ENCODE measurements at places on chromosomes 1 and 21.
A peak's percentile ranks its signal among the peaks of the same experiment; 100 is the strongest.

GRCh38 chr1:147768582-147768981 lies 8.2 kb upstream of the GJA5 start:
- no peak for DNase-seq

GRCh38 chr1:229596925-229597699 lies 28.8 kb downstream of the TAF5L start:
- no peak for DNase-seq

GRCh38 chr1:68454534-68454933 lies 4.8 kb upstream of the RPE65 start:
- DNase-seq = no peak

DNA sequence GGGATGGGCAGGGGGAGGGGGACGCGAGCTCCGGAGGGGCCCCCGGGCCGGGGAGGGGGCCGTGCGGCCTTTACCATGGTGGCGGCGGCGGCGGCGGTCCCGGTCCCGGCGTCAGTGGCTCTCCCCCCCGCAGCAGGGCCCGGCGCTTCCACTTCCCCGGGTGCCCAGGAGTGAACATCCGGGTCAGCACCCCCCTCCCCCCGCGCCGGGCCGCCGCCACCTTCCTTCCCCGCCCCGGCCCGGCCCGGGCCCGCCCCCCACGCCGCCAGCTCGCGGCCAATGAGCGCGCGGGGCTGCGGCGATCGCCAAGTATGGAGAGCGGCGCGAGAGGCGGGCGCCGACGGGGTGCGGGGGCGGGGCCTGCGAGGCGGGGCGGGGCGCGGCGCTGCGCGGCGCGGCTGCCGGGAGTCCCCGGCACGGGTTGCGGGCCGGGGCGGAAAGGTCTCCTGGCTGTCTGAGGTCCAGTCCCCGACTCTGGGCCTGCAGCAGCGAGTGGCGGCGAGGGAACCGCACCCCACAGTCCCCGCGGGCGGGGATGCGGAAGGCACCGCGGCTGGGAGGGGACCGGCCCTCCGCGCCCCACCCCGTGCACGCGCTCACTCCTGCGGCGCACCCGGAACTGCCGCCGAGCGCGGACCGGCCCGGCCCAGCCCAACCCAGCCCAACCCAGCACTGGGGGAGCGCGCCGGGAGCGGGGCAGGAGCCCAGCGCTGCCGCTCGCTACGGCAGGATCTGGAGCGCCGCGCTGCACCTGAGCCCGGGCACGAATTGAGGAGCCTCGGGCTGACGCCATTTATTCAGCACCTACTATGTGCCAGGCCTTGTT lies at the start of gene CAPZB:
Gene CAPZB (minus strand): TSS at position 178 of the 826 bp plus-strand sequence. CDS start 101 bp downstream, at position 77.
- DNase-seq = peak; percentile 95

- DNase-seq = no peak
Measured at GRCh38 chr1:50060279-50060678, 36.5 kb upstream of the AGBL4 start.

DNA sequence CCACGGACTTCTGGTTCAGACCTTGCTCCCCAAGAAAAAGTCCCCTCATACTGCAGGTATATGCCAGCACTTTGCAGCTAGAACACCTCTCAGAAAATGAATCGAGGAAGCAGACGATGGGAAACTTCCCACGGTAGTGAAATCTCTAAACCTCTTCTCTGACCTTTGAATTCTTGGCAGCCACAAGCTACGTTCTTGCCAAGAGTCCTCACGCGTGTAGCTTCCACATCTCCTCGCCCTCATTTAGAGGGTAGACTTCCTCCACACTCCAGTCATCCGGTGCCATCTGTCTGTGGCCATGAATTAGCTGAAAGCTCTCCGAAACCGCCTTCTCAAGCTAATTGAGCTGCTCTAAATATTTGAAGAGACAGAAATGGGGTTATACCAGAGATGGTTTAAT lies 127.8 kb downstream of the RGS7 start:
- DNase-seq = no peak

DNA sequence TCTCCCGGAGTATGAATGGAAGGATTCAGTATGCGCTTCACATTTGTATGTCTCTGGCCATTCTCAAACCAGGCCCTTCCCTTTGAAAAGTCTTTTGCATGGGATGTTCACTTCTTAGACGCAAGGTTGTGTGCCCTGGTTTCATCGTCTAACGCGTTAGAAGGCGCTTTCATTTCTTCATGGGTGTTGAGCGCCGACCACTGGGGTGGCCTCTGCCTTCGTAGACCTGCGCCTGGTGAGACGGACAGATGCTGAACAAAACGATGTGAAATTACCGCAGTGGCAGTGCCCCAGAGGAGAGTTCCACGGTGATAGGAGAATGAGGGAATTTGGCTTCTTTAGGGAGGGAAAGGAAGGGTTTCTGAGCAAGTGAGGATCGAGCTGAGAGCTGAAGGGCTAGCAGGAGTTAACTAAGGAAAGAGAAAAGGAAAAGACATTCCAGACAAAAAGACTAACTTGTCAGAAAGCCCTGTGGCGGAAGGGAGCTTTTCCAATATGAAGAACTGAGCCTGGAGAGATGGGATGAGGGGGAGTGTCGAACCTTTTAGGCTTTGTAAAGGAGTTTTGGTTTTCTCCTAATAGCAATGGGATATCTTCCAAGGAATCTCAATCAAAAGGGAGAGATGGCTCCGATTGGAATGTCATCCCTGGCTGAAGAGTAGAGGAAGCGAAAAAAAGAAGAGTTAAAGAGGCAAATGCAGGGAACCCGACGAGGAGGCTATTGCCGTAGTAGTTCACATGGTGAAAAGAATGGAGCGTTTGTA lies 951 bp downstream of the GGPS1 start:
- DNase-seq = peak; percentile 46

DNA sequence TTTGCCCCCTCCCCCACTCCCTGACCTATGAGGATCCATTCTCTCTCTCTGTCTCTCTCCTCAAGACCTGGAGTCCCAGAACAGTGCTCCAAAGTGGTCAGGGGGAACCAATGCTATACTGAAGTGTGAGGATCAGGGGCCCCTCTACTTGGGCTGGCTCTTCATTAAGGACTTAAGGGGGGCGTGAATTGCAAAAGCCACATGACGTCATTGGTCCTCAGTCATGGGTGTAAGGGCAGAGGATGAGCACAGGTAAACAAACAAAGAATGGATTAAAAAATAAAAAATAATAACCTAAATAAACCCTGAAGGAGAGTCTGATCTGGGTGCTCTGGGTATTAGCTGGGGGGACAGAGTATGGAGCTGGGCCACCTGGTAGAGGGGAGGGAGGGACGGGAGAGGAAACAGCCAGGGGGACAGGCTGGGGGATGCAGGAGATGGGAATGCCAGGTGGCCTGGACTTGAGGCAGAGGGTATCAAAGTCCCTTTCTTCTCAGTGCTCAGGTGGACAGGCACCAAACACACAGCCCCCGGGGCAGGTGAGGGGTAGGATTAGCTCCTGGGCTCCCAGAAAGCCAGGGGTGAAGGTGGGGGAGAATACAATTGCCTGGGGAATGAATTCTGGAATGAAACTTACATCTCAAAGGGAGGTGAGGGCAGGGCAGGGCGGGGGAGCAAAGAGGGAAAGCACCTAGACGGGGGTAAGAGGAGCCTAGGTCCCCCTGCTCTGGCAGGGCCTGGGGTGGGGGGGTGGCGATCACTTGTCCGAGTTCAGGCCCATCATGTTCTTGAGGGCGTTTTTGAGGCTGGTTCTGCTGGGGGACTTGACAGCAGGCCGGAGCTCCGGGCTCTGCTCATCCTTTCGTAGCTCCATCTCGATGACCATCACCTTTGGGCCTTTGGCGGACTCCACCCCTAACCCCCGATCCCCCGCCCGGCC lies 4.6 kb downstream of the MPZ start:
- DNase-seq = no peak

DNA sequence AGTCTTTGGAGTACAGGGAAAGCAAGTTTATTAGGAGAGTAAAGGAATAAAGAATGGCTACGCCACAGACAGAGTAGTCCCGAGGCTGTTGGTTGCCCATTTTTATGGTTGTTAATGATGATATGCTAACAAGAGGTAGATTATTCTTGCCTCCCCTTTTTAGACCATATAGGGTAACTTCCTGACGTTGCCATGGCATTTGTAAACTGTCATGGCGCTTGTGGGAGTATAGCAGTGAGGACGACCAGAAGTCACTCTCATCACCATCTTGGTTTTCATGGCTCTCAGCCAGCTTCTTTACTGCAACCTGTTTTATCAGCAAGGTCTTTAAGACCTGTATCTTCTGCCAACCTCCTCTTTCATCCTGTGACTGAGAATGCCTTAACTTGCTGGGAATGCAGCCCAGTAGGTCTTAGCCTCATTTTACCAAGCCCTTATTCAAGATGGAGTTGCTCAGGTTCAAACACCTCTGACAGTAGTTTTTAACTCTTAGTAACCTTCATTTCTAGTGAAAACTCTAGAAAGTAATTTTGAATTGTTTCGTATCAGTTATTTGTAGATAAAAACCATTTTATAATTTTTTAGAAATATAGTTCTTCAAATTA lies 26.2 kb downstream of the TCP10L start:
- no peak for DNase-seq

DNA sequence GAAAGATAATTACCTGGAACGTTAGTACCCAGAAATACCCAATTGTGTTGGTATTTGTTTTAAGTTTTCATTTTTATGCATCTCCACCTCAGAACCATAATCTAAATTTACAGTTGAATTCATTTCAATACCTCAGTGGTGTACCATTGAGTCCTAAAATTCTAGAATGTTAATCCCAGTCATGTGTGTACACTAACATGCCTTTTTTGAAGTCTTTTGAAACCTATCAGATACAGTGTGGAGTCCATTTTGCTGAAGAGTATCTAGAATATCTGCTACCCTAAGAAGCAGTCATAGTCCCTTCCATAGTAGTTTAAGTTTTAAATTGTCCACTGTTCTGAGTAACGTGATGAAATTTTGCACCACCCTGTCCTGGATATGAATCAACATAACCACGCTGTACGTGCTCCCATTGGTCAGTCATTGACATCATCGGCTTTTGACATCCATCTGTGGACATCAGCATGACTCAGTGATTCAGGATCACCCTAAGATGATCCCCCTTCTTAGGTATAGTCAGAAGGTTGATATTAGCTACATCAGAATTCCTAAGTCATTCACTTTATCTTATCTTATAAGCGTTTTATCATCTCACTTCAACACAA lies 7.5 kb upstream of the ASH1L start:
- DNase-seq = no peak

- no peak for DNase-seq
Measured at GRCh38 chr1:201540846-201541735, 2.2 kb downstream of the NAV1 start.

- no peak for DNase-seq
Measured at GRCh38 chr1:9755441-9755995, 68.2 kb downstream of the CLSTN1 start.

- DNase-seq = no peak
Measured at GRCh38 chr1:195005338-195005737, 1602.9 kb downstream of the KCNT2 start.

DNA sequence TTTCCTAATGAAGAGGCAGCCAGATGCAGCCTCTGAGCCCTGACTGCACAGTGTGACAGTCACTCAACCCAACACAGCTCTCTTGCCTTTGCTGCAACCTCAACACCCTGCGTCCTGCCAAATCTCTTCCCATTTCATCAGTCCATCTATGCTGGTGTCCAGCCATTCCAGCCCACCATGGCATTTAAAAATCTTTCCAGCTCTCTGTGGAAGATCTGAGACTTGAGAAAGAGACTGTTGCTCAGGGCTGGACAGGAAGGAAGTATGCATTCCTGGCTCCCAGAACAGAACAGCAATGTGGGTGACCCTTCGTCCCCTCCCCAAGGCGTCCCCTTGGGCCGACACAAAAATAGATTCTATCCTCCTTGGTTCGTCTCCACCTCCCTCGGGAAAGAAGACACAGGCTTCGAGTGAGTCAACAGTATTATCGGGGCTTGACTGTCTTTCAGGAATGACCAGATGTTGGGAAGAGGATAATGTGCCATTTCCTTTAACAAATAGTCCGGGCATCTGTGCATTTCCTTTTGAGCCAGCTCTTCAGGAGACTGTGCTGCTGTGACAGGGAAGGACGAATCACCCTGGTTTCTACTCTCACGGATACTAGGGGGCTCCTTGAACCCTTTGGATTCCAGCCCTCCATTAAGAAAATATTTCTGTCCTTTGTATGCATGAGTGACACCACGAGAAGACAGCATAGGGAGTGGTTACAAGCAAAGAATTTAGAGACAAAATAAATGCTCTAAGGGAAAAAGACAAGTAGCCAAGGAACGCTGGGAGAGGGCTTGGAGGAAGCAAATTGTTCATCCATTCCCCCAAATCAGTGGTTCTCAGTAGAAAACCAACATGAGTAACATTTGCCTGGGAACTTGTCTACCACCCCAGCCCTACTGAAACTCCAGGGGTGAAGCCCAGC lies 111.4 kb upstream of the CDC42BPA start:
- DNase-seq = no peak

DNA sequence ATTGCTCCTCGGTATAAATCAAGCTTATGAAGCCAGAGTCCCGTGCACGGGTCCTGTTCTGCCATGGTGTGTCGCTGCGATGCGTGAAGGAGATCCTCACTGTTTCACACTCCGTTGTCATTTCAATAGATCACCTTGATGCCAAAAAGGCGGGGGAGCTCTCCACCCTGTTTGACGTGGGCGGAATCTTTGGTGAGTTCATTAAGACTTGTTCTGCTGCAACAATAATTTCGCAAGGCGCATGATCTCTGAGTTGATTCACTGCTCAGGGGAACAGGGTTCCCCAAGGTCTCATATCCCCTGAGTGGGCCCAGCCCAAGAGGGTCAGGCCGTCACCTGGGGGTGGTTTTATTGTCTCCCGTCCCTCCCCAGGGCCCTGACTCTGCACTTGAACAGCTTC lies 50.0 kb downstream of the SLC37A1 start:
- no peak for DNase-seq

DNA sequence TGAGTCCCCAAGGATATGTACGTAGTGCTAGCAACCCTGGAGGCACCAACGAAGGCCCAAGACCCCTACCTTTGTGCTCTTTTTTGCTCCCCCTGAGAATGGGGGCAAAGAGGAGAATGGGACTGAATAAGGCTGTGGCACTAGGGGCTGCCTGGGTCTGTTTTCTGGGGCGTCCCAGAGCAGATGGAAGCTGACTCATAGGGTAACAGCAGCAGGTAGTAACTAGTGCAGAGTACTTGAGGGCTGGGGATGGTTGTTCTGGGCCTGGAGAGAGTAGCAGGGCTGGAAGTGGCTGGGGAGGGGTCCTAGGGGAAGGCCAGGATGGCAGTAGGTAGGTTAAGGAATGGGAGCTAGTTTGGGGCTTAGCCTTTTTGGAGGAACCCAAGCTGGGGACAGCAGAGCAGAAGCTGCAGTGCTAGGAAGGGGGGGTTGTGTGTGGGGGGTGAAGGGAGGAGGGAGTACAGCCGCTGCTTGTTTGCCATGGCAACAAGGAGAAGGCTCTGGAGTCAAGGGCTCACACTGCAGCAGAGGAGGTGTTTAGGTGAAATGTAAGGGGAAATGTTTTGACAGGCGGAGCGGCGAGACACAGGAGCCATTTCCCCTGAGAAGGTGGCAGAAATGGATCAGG lies 1.8 kb downstream of the NCDN start:
- no peak for DNase-seq

DNA sequence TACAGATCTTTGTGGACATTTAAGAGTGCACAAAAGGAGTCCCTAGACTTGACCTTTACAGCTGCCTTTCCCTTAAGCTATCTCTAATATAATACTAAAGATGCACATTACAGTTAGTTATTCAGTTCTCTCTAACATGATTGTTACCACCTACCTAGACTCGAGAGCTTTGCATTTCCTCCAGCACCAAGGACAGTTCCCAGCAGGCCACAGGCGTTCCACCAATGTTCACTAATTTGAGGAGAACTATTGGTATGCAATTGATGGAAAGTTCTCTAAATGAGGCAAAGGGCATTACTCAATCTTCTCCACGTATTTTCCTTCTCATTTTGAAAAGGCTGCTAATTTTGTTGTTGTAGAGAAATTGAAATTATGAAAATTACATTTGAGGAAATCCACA lies 5.4 kb upstream of the NTNG1 start:
- no peak for DNase-seq

- DNase-seq = no peak
Measured at GRCh38 chr1:12356004-12356890, 126.4 kb downstream of the VPS13D start.
